ENCODE measurements at places on chromosomes 13 and 19.

DNA sequence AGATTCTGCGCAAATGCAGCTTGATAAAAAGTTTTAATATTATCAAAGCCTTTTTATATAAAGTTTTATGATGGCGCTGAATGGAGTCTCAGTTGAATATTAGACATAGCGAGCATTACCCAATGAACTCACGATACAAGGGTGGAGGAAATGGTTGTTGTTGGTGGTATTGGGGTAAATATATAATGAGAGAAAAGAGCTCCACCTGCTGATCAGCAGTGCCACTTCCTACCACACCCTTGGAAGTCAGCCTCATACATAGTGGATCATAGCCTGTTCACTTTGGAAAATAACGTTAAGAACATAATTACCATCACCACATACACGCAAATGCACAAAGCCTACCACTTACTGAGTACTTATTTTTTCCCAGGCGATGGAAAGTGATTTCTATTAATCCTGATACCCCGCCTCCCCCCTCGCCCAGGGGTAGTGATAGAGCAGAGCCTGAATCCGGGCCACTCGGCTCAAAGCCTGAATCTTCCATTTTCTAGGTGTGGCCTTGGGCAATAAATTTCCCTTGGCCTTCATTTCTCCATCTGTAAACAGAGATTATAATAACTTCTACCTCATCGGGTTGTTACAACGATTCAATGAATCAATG, 358.3 kb downstream of the KLF5 start:
- DNase-seq: no peak

DNA sequence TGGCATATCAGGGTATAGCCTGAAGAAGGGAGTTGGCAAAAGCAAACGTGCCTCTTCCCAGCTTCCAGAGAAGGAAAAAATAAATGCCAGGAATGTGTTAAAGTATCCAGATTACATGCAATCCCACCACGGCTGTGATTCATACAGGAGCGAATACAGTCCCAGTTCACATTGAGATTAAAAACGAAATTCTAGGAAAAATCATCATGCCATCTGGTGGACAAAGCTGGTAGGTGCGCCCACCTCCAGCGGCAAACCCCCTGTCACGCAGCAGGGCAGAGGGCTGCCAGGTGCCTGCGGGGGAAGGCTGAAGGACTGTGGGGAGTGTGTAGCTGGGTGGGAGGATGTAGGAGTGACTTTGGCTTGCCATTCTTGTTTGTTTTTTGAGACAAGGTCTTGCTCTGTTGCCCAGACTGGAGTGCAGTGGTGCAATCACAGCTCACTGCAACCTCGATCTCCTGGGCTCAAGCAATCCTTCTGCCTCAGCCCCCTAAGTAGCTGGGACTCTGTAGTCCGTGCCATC, 6.4 kb upstream of the DMWD start:
- DNase-seq: peak; percentile 78

DNA sequence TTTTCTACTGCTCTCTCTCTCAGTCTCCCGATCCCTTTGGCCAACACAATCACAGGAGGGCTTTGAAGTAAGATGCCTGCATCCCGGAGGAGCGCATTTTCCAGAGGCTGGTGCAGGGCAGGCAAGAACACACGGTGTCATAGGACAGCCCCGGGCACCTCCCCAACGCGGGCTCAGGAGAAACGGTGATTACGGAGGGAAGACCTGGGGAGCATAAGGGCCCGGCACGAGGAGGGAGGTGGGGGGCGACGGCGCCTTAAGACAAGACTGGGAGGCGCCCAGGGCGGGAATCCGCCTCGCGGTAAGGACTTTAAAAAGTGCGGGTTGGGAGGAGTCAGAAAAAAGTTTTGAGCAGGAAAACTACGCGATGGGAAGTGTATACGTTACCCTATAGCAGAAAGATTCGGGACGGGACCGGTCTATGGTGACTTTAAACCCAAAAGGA, 18.7 kb upstream of the ZNF888 start:
- peak; percentile 75 for DNase-seq

DNA sequence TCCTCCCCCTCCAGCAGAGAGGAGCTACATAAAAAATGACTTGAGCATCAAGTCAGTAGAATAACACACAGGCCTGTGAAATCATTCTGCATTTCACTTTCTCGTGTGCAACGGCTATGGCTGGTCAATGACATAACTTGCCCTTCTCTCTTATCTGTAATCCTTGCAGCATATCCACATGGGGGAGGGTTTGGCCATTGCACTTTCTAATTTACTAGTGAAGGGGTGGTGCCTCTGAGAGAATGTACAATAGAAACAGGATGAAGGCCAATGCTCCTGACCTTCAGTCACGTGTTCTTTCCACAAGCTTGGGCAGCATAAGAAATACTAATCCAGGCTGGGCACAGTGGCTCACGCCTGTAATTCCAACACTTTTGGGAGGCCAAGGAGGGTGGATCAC, 641.0 kb upstream of the ARGLU1 start:
- no peak for DNase-seq

GRCh38 chr19:46211201-46211881, 18.2 kb upstream of the IGFL1 start:
- no peak for DNase-seq

DNA sequence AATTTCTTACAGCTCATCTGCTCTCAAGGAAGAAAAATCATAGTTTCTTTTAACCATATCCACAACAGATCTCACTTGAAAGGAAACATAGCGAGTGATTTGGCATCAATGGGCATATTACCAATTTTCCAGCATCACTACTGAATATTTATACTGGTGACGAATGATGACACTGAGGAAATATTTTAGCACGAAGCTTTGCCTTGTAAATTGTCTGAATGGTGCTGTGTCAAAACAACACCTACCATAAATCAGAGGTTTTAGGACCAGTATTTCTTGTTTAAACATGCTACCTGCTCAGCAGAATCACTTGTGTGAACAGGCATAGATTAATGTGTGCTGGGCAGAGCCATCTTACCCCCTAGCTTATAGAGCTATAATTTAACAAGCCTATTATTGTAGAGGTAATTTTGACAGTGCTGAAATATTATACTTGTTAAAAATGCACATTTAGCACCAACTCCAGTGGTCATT, 146.8 kb downstream of the ABCC4 start:
- DNase-seq: no peak

GRCh38 chr19:15641901-15642491, 1.3 kb downstream of the CYP4F3 start:
- DNase-seq: no peak

DNA sequence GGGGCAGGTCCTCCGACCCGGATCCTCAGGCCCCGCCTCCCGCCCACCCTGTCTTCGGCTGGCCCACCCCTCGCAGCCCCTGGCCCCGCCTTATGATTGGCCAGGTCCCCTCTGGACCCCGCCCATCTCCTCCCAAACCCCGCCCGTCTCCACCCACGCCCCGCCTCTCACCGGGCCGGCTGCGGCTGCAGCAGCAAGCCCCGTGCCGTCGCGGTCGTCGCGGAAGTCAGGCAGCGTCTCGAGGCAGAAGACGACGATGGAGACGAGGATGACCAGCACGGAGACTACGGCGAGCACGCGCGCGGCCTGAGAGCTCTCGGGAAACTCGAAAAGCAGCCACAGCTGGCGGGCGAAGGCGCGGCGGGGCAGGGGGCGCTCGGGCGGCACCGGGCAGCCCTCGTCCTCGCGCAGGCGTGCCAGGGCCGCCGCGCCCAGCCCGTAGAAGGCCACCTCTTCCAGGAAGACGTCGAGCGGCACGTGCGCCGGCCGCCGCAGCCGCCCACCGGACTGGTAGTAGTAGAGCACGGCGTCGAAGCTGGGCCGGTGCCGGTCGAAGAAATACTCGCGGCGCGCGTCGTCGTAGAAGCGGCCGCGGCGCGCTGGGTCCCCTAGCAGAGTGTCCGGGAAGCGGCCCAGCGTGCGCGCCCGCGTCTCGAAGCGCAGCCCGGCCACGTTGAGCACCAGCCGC, 495 bp downstream of the KCNA7 start:
- DNase-seq: no peak

DNA sequence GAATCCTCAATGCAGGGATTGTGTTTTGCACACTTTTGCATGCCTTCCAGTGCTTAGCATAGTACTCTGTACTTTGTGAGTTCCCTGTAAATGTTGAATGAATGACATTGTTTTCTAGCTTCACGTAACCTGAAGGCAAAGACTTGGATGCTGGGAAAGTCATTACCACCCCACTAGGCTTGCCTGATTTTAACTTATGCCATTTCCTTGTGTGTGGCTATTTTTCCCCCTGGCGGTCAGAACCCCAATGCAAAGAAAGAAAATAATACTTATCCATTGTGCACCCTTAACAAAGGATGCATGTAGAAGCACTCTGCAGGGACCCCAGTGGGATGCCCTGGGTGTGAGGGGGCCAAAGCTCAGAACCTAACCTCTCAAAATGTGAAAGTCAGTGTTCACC, 1.2 kb upstream of the ENOX1 start:
- no peak for DNase-seq

DNA sequence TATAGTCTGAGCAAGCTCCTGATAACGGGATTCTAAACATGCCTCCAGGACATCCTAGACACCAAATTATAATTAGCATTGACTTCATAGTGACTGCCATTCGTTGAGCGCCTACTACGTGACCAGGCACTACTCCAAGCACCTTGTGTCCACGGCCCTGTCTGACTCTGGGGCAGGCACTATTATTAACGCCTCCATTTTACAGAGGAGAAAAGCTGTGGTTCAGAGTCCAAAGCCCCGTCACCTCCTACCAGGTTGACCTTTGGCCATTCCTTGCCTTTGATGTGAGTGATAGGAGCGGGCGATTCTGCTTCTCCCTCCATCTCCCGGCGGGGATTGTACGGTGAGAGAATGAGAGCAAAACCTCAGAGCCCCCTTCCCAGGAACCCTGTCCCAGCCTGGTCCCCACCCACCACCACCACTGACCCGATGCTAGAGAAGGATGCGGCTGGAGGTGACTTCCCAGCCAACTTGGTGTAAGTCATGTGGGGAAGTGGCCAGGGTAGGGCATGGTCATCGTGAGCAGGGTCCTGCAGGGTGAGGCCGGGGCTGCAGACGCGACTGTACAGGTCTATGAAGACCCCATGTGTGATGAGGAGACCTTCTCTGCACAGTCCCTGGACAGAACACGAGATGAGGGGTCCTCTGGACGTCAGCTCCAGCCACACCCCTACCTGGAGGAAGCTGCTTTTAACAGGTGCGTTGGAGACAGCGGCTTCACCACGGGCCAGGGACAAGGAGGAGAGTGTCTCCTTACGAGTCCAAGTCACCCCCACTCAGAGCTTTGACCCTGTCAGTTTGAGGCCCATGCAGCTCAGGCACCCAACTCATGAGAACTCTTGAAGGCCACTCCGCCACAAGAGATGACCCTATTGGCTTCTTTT, at the start of gene IGSF23:
TSS of gene IGSF23 (plus strand) at position 269 of the 884 bp plus-strand sequence. CDS start at position 352, 83 bp downstream.
- DNase-seq: no peak

DNA sequence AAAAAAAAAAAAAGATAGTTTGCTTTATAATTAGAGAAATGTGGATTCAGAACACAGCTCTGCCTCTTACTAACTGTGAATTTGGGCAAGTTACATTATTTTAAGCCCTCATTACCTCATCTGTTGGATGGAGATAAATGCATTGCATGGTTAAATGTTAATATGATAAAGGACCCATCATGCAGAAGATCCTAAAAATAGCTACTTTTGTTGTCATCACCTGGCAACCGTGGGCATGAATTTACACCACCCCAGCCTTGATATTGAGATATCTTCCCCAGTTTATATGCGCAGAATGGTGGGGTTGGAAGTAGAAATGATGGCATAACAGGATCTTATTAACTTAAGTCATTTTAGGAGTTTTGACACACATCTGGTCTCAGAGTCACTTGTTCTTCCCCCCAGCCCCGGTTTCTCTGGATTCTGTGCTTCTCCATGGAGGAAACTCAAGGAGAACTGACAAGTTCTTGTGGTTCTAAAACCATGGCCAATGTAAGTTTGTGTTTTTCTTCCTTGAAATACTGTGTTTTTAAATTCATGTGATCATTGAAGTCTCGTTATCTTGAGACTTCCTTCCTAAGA, 8.9 kb downstream of the ZNF546 start:
- no peak for DNase-seq

- DNase-seq: peak; percentile 66
Measured at GRCh38 chr19:55118401-55118991, 1.1 kb upstream of the PPP1R12C start.

DNA sequence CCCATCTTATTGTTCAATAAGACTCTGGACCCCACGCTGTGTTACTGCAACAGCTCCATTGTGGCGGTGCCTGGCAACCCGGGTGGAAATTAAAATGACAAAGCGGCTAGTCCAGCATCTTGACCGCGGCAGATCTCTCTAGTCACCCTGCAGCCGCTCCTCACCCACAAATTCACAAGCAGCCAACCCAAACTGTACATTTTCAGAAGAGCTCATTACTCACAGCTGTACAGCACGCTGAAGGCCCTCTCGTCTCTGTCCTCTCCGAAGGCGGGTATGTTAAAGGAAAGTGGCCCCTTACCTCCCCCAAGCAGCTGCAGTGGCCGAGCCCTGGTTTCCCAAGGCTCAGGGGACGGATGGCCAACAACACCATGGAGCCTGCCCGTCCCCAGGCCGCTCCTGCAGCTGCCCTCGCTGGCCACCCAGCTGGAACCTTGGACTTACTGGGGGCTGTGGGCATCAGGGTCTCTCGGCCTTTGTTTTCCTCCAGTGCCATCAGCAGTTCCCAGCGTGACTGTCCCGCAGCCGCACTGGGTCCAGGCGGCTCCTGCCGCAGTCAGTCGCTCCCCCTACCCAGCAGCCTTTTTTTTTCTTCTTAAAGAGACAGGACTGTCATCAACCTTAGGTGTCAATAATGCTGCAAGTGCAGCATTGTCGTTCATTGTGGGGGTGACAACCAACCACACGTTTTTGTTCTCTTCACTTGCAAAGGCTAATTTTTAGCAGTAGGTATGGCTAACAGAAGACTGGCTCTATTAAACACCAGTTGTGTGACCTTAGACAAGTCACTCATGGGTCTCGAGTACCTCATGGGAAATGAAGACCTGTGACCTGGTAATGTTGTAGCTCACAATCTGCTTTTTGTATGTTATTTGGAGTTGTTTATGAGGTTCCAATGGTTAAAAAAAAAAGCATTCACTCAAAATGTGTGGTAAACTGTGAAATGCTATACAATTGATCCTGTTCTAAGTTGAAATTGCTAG, at the start of gene SACS:
TSS of gene SACS (minus strand) at position 532 of the 983 bp plus-strand sequence. CDS start 22,463 bp downstream, outside the sequence.
- DNase-seq: no peak

- DNase-seq: no peak
Measured at GRCh38 chr19:18798384-18799352, 7.6 kb upstream of the COMP start.

DNA sequence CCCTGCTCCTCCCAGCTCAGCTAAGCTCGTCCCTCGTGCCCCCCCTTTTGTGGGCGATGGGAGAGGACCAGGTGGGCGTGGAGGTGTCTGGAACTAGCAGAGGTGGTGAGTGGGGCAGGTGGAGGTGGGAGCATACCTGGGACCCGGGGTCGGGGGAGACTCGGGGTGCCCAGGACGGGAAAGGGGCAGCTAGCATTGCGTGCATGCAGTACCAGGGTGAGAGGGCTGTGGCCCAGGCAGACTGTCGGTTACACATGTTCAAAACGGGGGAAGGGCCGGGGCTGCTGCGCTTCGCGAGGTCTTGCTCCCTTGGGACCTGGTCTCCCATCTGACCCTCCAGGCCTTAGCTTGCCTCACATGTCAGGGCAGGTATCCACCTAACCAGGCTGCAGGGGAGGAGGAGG, 9.1 kb downstream of the TLE5 start:
- DNase-seq: peak; percentile 55

GRCh38 chr13:44651209-44651608, 75.1 kb upstream of the TSC22D1 start:
- no peak for DNase-seq

Data from Right ventricle myocardium inferior (tissue), 1 donor.